ENCODE measurements at places on chromosomes 1 and 21.

GRCh38 chr1:205015241-205015640 is 27.8 kb upstream of the CNTN2 start:
- no peak for DNase-seq

DNA sequence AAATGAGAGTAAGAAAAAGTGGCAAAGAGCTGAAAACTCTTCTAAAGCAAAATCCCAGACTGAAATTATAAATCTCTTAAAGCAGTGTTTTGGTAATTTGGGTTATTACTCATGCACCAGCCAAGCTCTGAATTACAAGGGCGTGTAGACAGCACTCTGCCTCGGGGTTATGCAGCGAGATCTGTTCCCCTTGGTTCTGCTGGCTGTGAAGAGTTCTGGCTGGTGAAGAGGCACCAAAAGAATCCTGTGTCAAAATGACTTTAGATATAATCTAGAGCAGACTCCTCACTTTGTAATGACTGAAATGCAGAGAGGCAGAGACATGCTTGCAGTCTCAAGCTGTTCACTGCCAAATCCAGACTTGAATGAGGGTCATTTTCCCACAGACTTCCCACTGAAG is 461.8 kb upstream of the CXADR start:
- no peak for DNase-seq

- DNase-seq = no peak
Observed at GRCh38 chr1:63951059-63951946, 177.5 kb downstream of the ROR1 start.

DNA sequence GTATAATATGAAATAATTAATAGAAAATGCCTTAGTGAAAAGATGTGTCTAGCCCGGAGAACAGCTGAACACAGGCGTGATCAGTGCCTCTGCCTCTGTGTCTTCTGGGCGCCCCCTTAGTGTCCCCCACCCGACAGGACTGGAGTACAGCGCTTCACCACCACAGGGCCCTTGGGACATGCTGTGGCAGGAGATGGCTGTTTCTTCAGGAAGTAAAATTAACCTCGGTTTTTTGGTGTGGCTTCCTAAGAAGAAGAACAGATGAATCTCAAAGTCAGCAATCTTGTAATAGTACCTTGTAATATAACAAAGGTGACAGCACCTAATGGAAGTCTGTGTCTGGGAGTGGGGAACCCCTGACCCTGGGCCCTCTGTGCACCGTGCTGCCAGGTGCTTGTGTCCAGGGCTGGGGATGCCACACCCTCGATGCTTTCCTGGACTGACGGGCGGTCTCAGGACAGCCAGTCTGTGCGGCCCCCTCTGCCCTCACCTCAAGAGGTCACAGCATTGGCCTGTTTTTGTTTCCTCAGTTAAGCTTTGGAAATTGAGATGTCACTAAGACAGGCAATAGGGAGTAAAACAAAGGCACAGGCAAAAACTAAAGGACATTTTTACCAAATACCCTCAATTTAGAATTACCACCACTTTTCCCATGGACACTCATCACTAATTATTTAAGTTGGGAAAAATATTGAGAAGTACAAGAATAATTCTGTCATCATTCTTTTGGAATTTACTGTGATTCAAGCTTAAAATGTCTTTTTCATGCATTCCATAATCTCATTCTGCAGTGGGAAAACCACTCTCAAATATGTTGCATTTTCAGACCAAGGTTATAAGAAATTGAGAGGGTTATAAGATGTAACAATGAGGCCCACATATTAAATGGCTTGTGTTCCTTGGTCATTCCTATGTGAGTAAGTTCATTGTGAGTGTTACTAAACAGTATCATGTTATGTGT is 79.3 kb downstream of the ADARB1 start:
- no peak for DNase-seq

DNA sequence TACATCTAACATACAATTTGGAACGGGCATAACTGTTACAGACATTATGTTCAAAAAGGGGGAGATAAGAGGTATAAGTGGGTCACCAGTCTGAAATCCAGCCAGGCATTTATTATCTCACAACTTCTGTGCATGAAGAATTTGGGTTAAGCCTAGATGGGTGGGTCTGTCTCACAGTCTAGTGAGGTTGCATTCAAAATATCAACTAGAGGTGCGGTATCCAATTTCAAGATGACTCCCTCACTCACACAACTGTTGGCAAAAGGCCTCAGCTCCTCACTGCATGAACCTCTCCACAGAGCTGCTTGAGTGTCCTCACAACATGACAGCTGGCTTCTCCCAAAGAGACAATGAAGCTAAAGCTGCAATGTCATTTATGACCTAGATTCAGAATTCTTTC is 4.7 kb downstream of the AUNIP start:
- DNase-seq = no peak
